ENCODE measurements at places on chromosomes 7 and 10.

- no peak for DNase-seq
These were observed 33.9 kb downstream of the ENTPD1 start for GRCh38 chr10:95789902-95790301.

- peak; percentile 75 for DNase-seq
These were observed 7.8 kb upstream of the SCD start for GRCh38 chr10:100339236-100339635.

- DNase-seq: no peak
These were observed 48.8 kb upstream of the ANTXRL start for GRCh38 chr10:46237815-46238510.

GRCh38 chr10:130218181-130218641 is 82.0 kb downstream of the GLRX3 start:
- no peak for DNase-seq

GRCh38 chr10:69100136-69100872 is 12.4 kb downstream of the SRGN start:
- DNase-seq: no peak

DNA sequence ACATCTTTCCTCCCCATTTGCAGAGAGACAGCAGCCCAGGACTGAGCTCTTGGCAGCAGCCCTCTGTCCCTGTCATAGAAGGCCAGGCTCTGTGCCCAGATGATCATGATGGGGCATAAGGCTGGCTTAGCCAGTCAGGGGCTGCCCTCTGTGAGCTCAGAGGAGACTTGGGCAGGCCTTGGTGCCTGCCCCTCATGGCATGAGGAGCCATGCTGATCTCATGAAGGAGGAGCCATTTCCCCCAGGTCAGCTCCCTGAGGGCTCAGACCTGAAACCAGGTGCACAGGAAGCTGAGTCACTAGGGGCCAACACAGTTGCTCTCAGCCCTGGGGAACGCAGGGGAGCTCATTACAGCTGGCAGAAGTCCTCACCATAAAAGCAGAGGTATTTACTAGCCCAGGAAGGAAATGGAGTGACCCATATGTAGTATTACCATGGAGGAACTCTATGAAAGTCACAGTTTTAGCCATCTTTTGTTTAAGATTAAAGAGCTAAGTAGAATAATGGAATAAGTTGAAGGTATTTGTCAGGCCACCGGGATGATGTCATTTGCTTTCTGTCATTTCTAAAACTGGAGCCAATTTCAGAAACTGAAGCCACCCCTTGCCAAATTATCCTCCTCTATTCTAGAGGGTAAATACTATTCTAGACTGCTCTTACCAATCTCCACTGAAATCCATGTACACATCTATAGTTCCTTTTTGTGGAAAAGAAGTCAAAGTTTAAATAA is 362.4 kb upstream of the ZNF32 start:
- DNase-seq: peak; percentile 28

DNA sequence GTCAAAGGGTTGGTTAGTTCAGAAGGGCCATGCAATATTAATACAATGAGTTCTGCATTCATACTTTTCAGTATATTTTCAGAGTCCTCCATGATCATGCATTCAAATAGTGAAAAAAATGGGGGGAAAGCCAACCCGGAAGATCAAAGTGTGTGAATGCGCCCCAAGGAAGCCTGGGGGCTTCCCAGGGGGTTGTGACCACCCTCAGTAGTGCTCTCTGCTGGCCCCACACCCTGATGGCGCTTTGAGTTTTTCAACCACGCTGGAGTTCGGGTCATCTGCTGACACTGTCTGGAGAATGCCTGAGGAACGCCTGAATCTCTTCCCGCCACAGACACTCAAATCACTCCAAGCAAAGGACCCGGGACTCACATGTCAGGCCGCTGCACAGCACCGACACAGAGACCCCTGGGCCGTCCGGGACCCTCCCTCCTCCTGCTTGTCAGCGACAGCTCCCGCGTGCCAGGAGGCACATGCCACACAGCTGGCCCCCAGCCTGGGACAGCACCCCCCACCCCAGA is 1.0 kb downstream of the TNS3 start:
- no peak for DNase-seq

GRCh38 chr7:30238721-30239441 is 45.5 kb upstream of the ZNRF2 start:
- peak; percentile 61 for DNase-seq

GRCh38 chr7:66575398-66575797 is 53.3 kb upstream of the KCTD7 start:
- no peak for DNase-seq

DNA sequence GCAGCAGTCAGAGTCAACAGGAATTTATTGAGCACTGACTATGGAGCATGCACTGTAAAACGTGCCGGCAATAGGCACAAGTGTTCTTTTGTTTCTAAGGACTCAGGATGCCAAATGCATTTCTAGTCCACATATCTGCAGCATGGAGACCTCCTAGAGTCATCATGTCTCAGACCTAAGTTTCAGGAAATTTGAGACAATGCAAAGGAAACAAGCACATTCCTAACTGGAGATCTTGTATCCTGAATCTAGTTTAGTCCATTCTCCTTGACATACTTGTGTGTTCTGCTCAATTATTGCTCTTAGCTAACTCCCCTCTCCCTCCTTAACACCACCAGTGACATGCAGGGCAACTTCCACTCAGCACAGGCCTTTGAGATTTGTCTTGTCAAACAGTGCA is 173.2 kb downstream of the ZNF438 start:
- no peak for DNase-seq

- DNase-seq: no peak
These were observed 3.3 kb downstream of the SLIT1 start for GRCh38 chr10:97182288-97182990.

GRCh38 chr10:29522918-29523317 is 111.9 kb downstream of the SVIL start:
- DNase-seq: no peak

- no peak for DNase-seq
These were observed 4.4 kb downstream of the ZMIZ1 start for GRCh38 chr10:79072994-79073645.

- DNase-seq: no peak
These were observed 24.6 kb upstream of the ELFN1 start for GRCh38 chr7:1645476-1645875.

- no peak for DNase-seq
These were observed 193.1 kb upstream of the SEMA3C start for GRCh38 chr7:81111781-81112540.

DNA sequence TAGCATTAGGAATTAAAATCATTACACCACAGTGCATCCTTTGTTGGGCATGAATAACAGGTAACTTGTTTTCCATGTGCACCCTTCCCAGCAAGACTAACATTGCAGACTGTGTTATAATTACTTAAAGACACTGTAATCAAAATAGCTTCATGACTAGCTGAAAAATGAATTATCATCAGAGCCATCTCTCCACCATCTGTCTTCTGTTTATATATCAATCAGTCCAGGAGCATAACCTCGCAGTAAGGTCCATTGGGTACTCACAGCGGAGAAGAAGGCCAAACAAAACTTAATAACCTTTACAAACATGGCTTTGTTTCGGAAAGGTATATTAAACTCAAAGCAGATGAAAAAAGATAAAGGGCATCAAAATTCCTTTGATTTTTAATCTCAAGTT is 90.6 kb downstream of the ODAD2 start:
- no peak for DNase-seq

GRCh38 chr7:83824214-83824613 is 175.3 kb upstream of the SEMA3E start:
- DNase-seq: no peak

GRCh38 chr7:137343281-137343841 is at the start of gene PTN:
PTN (minus strand) TSS chr7:137343733; CDS start chr7:137254973, 88,760 bp downstream.
- no peak for DNase-seq

- no peak for DNase-seq
These were observed 253.3 kb downstream of the IPMK start for GRCh38 chr10:58014436-58014835.

GRCh38 chr10:45091968-45092367 is 91.2 kb downstream of the ZNF22 start:
- DNase-seq: no peak

DNA sequence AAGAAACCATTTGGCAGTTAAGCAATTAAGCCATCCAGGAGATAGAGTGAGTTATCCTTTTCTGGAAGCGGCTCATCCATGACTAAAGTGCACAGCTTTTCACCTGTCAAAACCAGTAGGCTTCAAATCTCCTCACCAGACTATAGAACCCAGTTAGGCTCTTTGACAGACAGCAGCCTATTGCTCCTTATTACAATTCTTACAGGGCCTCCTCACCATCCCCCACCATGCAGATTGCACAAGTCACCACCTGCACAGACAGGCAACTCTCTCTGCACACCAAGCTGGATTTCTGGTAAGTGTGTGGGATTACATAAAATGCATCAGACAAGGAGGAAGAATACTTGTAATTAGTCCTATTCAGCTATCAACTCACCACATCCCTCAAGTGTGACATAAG is 301.6 kb downstream of the SNX13 start:
- DNase-seq: no peak

- no peak for DNase-seq
These were observed 137.7 kb downstream of the CHN2 start for GRCh38 chr7:29332042-29332811.

DNA sequence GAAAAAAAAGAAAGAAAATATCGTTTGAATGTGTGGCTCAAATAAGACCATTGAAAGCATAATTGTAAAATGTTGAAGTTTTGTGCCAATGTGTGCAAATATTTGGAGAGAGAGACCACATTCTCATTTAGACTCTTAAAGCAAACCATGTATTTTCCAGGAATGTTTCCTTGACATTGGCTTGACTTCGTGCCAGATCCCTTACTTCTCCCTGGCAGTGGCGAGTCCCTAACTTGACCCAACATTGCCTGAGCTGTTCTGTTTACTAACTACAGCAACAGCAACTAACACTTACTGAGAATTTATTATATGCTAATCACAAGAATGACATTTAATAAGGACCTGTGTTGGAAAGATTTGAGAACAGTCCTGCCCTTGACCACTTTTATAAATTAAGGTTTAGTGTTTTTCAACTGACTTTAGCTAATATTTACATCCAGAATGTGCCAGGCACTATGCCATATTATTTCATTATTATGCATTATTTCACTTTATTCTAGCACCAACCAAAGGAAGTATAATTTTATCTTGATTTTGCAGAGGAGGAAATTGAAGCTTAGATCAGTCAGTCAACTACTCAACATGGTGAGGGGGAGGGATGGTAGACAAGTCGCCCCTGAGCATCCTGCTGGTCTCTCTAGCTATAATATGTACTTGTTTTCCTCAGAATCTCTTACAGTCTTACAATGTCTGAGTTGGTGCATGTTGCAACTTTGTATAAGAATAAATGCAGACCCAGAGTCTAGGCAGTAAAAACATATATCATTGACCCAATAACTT is 29.7 kb downstream of the ZNF467 start:
- DNase-seq: no peak

DNA sequence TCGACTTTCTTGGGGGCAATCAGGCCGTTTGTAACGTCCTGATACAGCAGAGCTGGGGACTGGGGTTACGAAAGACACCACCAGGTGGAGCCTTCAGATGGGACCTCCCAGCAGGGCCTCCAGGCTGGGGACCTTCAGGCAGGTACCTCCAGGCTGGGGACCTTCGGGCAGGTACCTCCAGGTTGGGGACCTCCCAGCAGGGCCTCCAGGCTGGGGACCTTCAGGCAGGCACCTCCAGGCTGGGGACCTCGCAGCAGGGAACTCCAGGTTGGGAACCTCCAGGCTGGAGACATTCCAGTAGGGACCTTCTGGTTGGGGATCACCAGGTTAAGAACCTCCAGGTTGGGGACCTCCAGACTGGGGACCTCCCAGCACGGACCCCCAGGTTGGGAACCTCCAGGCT is 23.5 kb upstream of the GPR146 start:
- DNase-seq: no peak

- DNase-seq: no peak
These were observed 200.5 kb downstream of the MDFIC start for GRCh38 chr7:115122388-115122787.

GRCh38 chr10:34229917-34230316 is 585.2 kb downstream of the PARD3 start:
- DNase-seq: no peak

- no peak for DNase-seq
These were observed 1.4 kb upstream of the HOXA6 start for GRCh38 chr7:27148756-27149641.

DNA sequence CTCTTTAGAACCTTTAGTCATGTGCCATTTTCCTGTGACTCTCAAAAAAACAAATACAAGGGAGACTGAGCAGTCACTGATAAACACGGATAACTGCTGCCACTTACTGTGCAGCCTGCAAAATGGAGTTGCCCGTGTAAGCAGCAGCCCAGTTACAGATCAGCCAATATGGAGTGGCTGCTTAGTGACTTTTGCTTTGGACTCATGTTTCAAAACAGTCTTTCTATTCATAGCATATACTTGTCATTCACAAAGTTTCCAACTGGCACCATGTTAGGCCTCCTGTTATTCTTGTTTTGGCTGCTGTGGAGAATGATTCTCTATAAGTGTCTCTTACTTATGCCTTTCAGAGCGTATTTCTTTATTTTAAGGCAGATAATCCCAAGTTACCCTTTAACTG is 3.0 kb downstream of the FAM204A start:
- DNase-seq: no peak

- DNase-seq: no peak
These were observed 218.0 kb downstream of the LRMDA start for GRCh38 chr10:75649466-75649865.

DNA sequence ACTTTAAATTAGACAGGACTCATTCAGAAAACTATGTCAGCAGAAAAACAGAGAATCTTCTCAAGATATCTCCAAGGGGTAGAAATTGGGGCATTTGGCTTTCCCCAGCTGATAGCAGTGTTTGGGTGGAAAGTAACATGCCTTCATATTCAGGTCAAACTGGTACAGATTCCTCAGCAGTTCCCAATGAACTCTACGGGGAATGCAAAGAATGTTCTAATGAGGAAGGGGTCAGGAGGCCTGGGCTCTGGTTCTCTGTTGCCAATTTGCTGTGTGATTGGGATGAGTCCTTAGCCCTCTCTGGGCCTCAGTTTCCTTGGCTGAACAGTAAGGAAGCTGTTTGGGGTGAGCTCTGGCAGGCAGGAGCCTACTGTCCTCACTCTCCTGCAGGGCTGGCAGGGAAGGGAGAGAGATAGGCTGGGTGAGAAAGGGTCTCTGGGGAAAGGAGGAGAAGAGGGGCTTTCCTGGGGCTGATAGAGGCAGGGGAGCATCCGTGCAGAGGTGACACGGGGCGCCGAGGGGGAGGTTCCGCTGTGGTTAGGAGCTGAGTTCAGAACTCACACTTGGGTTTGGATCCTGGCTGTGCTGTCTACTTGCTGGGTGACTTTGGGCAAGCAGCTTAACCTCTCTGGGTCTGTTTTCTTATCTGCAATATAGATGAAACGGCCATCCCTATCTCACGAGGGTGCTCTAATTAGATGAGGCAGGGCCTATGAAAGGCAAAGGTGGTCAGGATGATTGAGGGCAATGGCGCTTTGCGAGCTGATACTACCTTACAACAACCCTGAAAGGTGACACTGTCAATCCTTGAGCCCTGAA is 45.1 kb downstream of the SPOCK2 start:
- DNase-seq: no peak

Measured in germinal center (tissue), 1 donor.